ENCODE measurements at places on chromosomes 13 and 19. TPM values are rescaled to one million over a fixed set of nuclear protein-coding genes. Genes with fewer than 3 reads are reported as not detected.

The ATXN8OS gene
- total RNA-seq = not detected

The LPAR2 gene
- total RNA-seq = 15.4 TPM

The ZNF729 gene
- 0.16 TPM for total RNA-seq

The KCNN4 gene
- 2.1 TPM for total RNA-seq

The PARP4 gene
- total RNA-seq = 47.0 TPM

The SERPINE3 gene
- 9.9 TPM for total RNA-seq

The TBXA2R gene
- 2.0 TPM for total RNA-seq

The ZNF560 gene
- total RNA-seq = not detected

The PTH2 gene
- not detected for total RNA-seq

The MRPL57 gene
- total RNA-seq = 25.6 TPM

The S1PR5 gene
- 1.4 TPM for total RNA-seq

The C19orf67 gene
- total RNA-seq = not detected

The FGF9 gene
- 19.5 TPM for total RNA-seq
